ENCODE measurements at places on chromosomes 6 and 20.

DNA sequence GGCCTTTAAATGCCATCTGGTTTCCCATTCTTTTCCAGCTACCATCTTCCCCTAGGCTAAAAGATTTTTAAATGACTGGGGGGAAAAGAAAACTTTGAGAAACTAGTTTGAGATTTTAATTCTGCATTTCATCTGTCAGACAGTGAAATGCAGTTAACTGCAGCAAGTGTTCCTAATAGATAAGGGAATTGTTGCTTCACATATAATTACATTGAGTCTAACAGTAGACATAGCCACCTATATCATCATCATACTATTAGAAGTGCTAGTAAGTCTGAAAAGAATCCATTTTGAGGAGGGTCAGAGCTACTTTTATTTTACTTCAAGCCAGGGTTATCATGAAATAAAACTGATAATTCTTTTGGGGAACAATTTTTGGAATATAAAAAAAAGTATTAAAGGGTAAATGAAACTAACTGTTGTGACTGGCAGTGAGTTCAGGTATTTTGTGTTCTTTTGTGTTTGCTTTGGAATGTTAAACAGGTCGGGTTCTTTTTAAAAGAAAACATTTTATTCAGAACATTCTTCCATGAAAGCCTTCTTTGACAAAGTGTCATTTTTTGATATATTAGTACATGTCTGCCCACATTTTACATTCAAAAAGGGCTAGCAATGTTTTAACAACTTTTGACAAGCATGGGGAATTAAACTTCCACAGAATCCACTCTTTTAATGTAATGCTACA lies 170.1 kb downstream of the HS3ST5 start:
- DNase-seq: no peak

- peak; percentile 94 for DNase-seq
Observed at GRCh38 chr20:44070139-44070900, 116.7 kb downstream of the JPH2 start.

DNA sequence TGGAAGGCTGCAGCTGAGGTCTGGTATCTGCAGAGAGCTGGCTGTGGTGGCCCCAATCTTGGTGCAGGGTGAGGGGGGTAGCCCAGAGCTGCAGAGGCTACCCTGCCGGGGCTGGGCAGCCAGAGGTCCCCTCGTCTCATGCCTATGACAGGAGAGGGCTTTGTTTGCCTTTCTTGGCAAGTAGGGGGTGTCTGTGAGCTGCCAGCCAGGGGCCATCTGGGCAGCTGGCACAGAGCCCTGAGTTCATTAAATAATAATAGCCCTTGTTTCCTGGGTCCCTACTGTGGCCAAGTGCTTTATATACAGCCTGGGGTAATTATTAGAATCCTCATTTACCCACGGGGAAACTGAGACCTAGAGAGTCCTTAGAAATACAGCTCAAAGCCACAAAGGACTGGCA lies 66.6 kb downstream of the EZR start:
- DNase-seq: no peak

DNA sequence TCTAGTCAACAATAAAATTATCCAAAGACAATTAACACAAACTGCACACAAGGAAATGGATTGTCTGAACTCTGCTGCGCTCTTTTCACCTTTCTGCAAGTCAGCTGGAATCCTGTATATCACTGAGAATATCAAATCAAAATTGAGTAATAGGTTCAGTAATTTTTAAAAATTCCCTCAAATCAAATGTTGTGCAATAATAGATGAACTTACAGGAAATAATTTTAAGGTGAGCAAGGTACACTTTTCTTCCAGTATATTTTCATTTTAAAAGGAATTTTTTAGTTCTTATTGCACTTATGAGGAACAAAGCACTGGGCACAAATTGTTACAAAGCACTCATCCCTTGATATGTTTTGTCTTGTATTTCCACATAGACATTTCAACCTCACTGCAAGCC lies 1.2 kb downstream of the SAYSD1 start:
- no peak for DNase-seq

DNA sequence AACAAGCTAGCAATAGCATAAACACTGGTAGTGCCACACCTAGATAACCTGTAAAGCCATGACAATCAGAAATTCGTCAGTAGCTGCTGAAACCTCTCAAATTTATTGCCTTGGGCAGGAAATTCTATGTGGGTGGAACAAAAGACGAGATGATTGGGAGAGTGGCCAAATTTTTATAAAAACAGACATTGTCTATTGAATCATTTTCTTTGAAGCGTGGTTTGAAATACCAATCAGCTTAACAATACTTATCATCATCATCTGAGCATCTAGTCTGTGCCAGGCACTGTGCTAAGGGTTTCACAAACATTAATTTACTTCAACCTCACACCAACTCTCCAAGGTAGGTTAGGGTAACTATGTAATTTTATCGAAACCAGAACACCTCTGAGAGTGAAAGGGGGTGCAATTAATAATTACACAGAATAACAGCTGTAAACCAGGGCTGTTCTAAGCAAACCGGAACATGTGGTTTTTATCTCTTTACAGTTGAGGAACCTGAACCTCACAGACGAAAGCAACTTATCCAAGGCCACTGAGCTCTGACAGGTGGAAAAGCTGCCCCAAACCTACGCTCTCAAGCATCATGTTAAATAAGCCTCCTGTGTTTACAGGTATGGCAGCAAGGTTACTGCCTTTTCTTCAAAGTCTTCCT lies 43.4 kb downstream of the NHSL1 start:
- DNase-seq: peak; percentile 45

DNA sequence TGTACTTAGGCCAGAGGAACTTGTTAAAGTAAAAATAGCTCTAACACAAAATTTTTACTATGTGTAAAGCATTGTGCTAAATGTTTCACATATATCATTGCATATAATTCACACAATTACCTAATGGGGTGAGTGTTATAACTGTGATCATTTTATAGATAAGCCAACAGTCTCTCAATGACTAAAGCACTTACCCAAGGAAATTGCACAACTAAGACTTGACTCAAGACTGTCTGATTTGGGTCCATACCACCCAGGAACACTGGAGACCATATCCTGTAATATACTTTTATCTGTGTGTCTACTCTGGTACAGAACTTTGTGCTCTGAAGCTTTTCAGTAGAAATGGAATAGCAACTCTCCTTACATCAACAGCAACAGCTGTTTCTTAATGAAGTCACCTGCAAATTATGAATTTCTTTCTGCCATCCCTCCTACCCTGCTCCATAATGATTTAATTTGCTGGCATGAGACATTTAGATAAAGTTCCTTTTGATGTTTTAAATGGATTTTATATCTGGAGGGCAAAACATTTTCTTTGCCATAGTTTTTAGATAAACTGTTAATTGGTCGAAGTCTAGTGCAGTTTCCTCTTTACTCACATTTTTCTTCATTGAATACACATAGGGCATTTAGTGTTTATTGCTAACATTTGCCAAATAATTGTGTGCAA lies 47.5 kb downstream of the TSPYL4 start:
- DNase-seq: no peak

GRCh38 chr6:84362193-84362821 lies 134.9 kb upstream of the CEP162 start:
- DNase-seq: no peak

DNA sequence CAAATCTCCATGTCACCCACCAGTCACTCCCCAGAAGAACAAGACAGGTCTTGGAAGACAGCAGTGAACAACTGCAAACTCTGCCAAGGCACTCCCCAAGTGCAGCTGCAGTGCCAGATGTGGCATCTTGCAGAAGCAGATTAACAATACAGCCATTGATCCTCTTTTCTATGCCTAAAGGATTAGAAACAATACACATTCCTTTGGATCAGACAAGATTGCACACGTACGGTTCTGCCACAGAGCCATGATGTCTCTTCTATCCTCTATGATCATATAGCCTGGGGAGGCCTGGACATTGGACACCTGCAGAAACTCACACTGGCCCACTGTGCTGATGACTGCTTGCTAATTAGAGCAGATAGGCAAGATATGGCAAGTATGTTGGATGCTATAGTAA lies 155.9 kb downstream of the MYLK4 start:
- no peak for DNase-seq

- DNase-seq: no peak
Observed at GRCh38 chr20:47250360-47250759, 106.1 kb downstream of the ZMYND8 start.

DNA sequence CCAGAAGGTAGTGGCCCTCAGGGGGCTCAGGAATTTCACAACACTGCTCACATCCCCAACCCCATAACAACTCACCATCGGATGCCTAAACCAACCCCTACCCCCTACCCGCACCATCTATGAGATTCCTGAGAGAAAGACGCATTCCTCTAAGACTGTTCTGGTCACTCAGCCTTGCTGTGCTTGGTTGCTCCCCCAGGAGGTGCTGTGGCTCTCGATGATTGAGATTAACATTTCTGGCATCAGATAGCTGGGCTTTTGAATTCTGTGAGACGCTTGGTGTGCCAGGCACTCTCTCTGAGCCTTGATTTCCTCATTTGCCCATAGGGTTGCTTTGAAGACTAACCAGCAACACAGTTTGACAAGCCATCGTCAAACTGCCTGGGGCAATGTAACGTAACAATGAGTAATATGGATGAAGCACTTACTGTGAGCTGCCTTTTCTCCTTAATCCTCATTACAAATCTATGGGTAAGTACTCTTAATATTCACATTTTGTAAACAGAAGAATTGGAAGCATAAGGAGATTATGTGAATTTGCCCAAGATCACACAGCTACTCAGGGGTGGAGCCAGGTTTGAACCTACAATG lies 978 bp downstream of the WFDC6 start:
- no peak for DNase-seq

All from naive thymus-derived CD8-positive, alpha-beta T cell (primary cell).